ENCODE measurements at places on chromosomes 5 and 9. TPM values are rescaled to one million over a fixed set of nuclear protein-coding genes. Genes with fewer than 3 reads are reported as not detected.

Gene TAL2
- polyA plus RNA-seq: 1.2 TPM

Gene CYSTM1
- polyA plus RNA-seq: 27.2 TPM

Gene ANKH
- 72.8 TPM for polyA plus RNA-seq

Gene SMC5
- polyA plus RNA-seq: 24.2 TPM

Gene DRD1
- 2.3 TPM for polyA plus RNA-seq

Gene PKD2L2
- 0.63 TPM for polyA plus RNA-seq

Gene GGTA1
- polyA plus RNA-seq: 4.8 TPM

Gene GABRA6
- polyA plus RNA-seq: 0.48 TPM

Gene FOXE1
- not detected for polyA plus RNA-seq

Gene ROPN1L
- polyA plus RNA-seq: 9.1 TPM

Gene HACD4
- polyA plus RNA-seq: 1.6 TPM

Gene SLC25A2
- polyA plus RNA-seq: not detected

Gene JAK2
- polyA plus RNA-seq: 13.5 TPM

Gene CDX1
- not detected for polyA plus RNA-seq

Gene S1PR3
- polyA plus RNA-seq: 21.4 TPM

Gene NPR3
- 6.8 TPM for polyA plus RNA-seq

Gene CBY3
- polyA plus RNA-seq: 2.3 TPM

Gene PCDHGB5
- 22.7 TPM for polyA plus RNA-seq

Gene ENTREP1
- 110 TPM for polyA plus RNA-seq

Gene SLCO6A1
- polyA plus RNA-seq: not detected

Gene CER1
- polyA plus RNA-seq: 0.49 TPM

Gene CARTPT
- 20.2 TPM for polyA plus RNA-seq

Gene ANKRD34B
- polyA plus RNA-seq: 2.7 TPM

Gene NHP2
- 155 TPM for polyA plus RNA-seq

Gene IFNA10
- not detected for polyA plus RNA-seq

Gene CORO2A
- polyA plus RNA-seq: 4.8 TPM
